ENCODE measurements at places on chromosomes 2 and 18. TPM values are rescaled to one million over a fixed set of nuclear protein-coding genes. Genes with fewer than 3 reads are reported as not detected.

Gene SMYD1
- polyA plus RNA-seq, result 0.04 TPM

Gene MRPL30
- polyA plus RNA-seq, result 21.8 TPM

Gene ALPG
- polyA plus RNA-seq, result not detected

Gene ZBTB14
- polyA plus RNA-seq, result 3.7 TPM

Gene TRAPPC12
- polyA plus RNA-seq, result 43.6 TPM

Gene TMEM182
- polyA plus RNA-seq, result 0.33 TPM

Gene MERTK
- polyA plus RNA-seq, result 2.9 TPM

Gene CPS1
- 0.99 TPM for polyA plus RNA-seq

Gene TMEM200C
- 0.01 TPM for polyA plus RNA-seq

Gene NXPH2
- polyA plus RNA-seq, result not detected

Gene PDCD1
- polyA plus RNA-seq, result 0.54 TPM

Gene GDF7
- 0.59 TPM for polyA plus RNA-seq

Gene LYG2
- polyA plus RNA-seq, result not detected

Gene RAMP1
- 7.5 TPM for polyA plus RNA-seq

Gene ITGAV
- 5.8 TPM for polyA plus RNA-seq

Gene DLX1
- polyA plus RNA-seq, result 0.06 TPM

Gene G6PC2
- 0.01 TPM for polyA plus RNA-seq

Gene PSMA8
- 0.04 TPM for polyA plus RNA-seq

Gene ITGB1BP1
- 47.9 TPM for polyA plus RNA-seq

Gene AQP12A
- not detected for polyA plus RNA-seq

Gene FBXO48
- 0.44 TPM for polyA plus RNA-seq

Gene SP5
- 0.54 TPM for polyA plus RNA-seq

Gene CRYGC
- not detected for polyA plus RNA-seq

Gene MDH1B
- 0.31 TPM for polyA plus RNA-seq

Gene KCNF1
- polyA plus RNA-seq, result 0.22 TPM

Gene SPDYA
- polyA plus RNA-seq, result 0.40 TPM

Gene ANKRD30BL
- not detected for polyA plus RNA-seq

Gene CTNNA2
- polyA plus RNA-seq, result 0.02 TPM

Gene POTEI
- polyA plus RNA-seq, result not detected

Gene CENPA
- 5.4 TPM for polyA plus RNA-seq

Gene TMEM178A
- polyA plus RNA-seq, result 0.53 TPM

Gene MBOAT2
- polyA plus RNA-seq, result 41.8 TPM

Gene LRP1B
- 0.02 TPM for polyA plus RNA-seq

Gene CD8B
- polyA plus RNA-seq, result 1.7 TPM

Gene SLC19A3
- 0.14 TPM for polyA plus RNA-seq

Gene MPP4
- polyA plus RNA-seq, result 0.01 TPM

Gene PLA2R1
- 6.2 TPM for polyA plus RNA-seq

Gene RPRM
- 0.35 TPM for polyA plus RNA-seq

Gene DSC3
- 70.9 TPM for polyA plus RNA-seq

Gene PCARE
- polyA plus RNA-seq, result 0.22 TPM

Gene DSG1
- polyA plus RNA-seq, result 8.4 TPM

Gene LRRTM1
- polyA plus RNA-seq, result not detected

Gene REEP1
- 2.6 TPM for polyA plus RNA-seq

Gene HOXD12
- not detected for polyA plus RNA-seq

Gene SLC23A3
- polyA plus RNA-seq, result 1.2 TPM

Gene EFHD1
- 1.3 TPM for polyA plus RNA-seq

Gene MYO7B
- 0.09 TPM for polyA plus RNA-seq

Gene SF3B6
- 92.1 TPM for polyA plus RNA-seq

Gene TCF7L1
- polyA plus RNA-seq, result 4.0 TPM

Gene SULT1C4
- 0.27 TPM for polyA plus RNA-seq

Gene KLHL30
- polyA plus RNA-seq, result 0.21 TPM

Gene IFT172
- polyA plus RNA-seq, result 12.8 TPM

Gene ERICH2
- polyA plus RNA-seq, result not detected

Gene CTDSP1
- 76.9 TPM for polyA plus RNA-seq

Gene AQP4
- polyA plus RNA-seq, result 0.02 TPM

Gene UGT1A4
- polyA plus RNA-seq, result 2.5 TPM

Gene TIGD1
- 1.8 TPM for polyA plus RNA-seq

Gene GPAT2
- 0.98 TPM for polyA plus RNA-seq
